ENCODE measurements at places on chromosomes 7 and 10.

- DNase-seq, result no peak
These were observed 135.9 kb downstream of the KIAA1217 start for GRCh38 chr10:24344695-24345463.

DNA sequence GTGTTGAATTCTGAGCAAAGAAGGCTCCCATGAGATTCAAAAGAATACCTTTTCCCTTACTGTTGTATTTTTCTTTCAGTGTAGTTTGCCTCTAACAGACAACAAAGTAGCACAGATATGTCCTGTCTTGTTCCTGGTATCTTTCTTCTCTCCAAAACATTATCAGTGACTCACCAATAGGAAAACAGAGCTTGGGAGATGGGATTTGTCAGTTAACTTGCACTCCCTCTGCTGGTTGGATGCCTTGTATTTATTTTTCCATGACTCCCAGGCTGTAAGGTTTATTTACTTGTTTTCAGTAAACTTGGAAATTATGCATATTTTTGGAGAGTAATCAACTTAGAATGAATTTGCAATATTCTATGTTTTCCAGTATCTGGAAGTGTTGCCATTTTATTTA lies 129.7 kb downstream of the SAMD9 start:
- no peak for DNase-seq

- no peak for DNase-seq
These were observed 171.4 kb upstream of the NUPR2 start for GRCh38 chr7:56287429-56288138.

- DNase-seq, result no peak
These were observed 474.6 kb downstream of the GRM8 start for GRCh38 chr7:126778101-126778500.

DNA sequence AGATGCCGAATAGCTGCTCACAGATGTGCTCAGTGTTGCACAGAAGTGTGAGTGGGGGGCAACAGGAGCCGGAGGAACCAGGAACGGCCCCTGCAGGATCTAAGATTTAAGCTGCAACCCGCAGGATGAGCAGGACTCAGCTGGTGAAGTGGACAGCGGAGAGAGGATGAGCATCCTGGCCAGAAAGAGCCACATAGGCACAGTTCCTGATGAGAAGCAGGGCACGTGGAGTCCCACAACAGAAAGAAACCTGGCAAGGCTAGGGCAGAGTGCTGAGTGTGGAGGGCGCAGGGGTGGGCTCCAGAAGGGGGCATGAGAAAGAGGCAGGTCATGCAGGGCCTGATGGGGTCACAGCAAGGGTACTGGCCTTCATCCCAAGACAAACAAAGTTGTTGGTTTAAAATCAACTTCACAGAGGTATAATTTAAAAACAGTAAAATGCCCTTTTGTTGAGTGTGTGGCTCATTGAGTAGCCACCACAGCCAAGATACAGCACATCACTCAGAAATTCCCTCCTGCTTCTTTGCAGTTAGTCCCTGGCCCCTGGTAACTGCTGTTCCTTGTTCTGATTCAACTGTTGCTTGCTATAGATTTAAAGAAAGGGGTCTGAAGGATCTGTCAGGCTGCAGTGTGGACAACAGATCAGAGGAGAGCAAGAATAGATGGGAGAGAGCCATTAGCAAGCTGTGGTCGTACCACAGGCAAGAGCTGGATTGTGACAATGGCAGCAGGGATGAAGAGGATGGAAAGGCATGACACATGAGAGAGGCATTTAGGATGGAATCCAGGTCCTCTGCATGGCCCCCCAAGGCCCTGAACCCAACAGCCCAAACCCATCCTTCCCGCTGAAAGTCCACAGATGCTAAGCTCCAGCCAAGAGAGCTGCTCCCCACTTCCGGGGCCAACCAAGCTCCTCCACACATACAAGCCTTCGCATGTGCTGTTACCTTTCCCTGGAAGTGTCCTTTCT lies 53.1 kb upstream of the OSBPL3 start:
- no peak for DNase-seq

- no peak for DNase-seq
These were observed 69.2 kb downstream of the CPVL start for GRCh38 chr7:29077176-29077575.

DNA sequence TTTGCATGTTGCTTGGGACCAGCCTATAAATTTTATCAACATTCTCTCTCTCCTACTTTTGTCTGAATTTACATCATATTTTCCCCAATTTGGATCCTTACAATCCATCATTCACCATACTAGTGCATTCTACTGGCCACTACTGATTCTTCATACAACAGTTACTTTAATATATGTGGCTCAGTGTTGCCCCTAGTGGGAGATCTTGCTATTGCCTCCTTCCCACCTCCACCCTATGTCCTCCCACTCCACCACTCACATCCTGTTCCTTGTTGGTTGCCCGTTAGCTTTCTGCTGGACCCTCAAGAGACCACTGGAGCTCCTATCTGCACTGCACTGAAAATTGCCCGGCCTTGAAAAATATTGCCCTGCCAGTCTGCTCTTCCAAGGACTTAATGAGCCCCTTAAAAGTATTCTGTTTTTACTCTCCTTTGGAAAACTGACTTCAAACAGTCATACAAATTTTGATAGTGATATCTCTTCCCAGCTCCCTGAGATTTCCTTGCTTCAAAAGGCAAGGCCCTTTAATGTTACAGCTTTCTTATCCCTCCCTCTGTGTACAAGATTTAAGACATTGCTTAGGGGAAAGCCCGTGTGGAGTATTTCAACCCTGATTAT lies 243.2 kb upstream of the TMEM229A start:
- DNase-seq, result no peak

Measured in GM04504 (cell line).